AG04450 (cell line): ENCODE measurements at places on chromosomes 13 and 19.

DNA sequence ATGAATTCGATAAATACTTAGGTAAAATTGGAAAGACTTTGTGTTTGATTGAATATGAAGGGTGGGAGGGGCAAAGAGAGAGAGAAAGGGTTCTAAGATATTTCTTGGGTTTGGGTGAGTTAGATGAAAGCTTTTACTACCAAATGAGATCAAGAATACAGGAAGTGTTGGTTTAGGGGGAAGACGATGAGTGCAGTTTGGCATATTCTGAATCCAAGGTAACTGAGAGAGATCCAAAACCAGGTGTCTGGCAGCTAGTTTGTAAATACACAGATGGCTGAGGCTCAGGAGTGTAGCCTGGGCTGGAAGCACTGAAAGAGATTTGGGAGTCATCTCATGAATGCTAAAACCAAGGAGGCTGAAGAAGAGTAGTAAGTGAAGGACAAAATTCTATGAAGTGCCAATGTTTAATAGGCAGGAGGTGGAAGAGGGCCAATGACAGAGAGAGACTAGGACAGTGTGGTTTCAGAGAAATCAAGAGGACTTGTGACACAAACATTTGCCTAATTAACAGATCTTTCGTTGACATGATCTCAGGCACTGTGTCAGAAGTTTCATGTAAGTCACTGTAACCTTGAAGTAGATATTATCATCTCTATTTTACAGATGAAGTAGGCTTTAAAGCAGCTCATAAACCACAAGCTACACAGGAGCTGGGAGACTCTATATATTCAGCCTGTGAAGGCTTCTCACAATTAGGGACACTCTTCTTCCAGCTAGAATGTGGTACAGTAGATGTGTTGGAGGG is 70.2 kb upstream of the ZDHHC20 start:
- no peak for DNase-seq

GRCh38 chr13:32726374-32727037 is 140.3 kb downstream of the PDS5B start:
- no peak for DNase-seq

DNA sequence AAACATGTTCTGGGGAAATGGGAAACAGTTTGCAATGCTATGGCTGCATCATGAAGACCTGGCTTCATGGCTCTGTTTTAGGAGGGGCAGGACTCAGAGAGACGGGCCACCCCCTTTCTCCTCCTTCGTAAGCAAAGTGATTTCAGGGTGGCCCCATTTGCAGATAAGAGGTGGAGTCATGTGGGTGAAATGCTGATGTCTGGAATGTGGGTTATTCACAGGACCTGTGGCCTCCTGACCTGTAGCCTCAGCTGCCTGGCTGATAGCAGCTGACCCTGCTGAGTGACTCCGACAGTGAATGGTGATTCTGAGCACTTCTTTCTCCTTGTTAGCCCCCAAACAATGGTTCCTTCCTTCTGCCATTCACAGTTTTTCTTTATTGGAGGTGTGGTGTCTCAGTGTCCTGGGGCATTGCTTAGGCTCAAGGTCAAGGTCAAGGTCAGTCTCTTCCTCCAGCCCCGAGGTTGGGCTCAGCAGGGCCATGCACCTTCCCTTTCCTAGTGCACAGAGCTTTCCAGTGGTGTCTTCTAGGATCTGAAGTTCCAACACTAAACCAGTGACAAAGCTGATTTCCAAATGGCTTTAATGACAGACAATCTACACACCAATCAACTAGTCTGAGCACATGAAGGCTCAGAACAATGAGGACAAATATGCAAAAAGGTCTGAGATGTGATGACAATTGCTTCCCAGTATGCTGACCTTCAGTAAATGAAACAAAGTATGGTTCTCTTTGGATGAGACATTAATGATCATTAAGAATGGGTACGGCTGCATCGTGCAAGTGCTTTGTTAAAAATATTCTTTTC is 49.6 kb upstream of the ANKRD10 start:
- DNase-seq: no peak

GRCh38 chr13:24353736-24354135 is 44.4 kb downstream of the C1QTNF9 start:
- DNase-seq: no peak

DNA sequence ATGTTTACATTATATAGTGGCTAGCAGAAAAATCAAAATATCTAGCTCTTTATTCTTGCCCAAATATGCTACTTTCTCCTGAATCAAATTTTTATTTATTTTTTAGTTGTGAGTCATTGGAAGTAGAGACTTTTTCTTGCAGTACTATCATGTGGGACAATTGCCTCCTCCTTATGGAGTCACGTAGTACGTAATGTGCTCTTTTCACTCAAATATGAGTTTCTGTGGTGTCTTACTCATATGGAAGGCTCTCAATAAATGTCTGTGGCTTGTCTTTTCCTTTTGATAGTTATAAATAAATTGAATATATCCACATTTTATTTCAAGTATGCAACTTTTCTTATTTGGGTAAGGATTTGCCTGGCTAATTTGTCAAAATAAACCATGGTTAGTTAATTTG is 1411.0 kb upstream of the SLC10A2 start:
- DNase-seq: no peak

- DNase-seq: no peak
These were observed 15.0 kb upstream of the PGLS start for GRCh38 chr19:17496337-17496997.

- no peak for DNase-seq
These were observed 303.6 kb upstream of the ZNF507 start for GRCh38 chr19:32041681-32042292.

DNA sequence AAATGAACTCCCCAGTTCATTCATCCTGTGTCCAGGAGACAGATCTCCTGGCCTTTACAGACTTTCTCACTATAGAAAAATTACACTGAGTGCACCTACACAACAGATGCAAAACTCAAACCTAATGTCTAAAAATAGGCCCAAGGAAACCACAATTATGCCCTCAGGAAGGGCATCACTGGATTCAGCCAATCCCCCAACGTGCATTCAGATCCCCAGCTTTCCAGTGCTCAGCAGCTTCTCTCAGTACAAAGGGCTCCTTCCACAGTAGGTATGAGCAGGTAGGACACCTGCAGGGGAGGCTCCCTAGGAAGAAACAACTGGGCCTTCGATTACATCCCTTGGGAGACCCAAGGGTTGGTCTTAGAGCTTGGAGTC is 2.1 kb downstream of the ZNF709 start:
- DNase-seq: no peak

DNA sequence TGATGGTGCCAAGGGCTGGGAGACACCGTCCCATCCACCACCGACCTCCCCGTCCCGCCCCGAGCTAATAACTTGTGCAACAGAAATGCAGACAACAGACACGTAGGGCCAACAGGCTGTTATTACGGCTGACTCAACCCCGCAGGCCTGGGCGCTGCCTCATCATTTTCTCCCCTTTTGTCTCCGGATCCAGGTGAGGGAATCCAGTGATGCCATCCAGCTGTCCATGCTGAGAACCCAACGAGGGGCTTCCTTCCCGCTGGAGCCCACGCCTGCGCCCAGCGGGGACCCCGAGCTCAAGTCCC is 6.4 kb upstream of the DIRAS1 start:
- no peak for DNase-seq

GRCh38 chr13:41193919-41194824 is at the start of gene KBTBD7:
TSS of gene KBTBD7 (minus strand) at chr13:41194569. CDS start at chr13:41194257, 312 bp downstream.
- DNase-seq: peak; percentile 97

DNA sequence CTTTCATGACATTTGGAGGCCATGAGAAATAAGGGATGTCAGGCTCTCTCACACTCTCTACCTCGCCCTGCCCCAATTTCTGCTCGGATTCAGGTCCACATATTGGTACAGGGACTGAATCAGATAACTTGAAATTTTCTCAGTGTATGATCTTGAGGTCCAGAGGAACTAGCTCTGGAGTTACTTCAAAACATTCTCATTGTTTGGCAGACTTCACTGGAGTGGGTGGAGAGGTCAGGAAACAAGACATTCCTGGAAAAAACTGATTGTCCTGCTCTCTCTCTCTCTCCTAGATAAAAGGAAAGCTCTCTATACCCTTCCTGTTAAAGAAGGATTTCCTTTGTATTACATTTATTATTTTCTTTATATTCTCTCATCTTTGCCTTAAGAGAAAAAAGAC is 428.1 kb upstream of the DACH1 start:
- no peak for DNase-seq

- no peak for DNase-seq
These were observed 65.2 kb downstream of the DACH1 start for GRCh38 chr13:71801781-71802180.
